ENCODE measurements at places on chromosomes 6 and 20.

GRCh38 chr6:16413399-16413798, 175.0 kb downstream of the GMPR start:
- DNase-seq, result peak; percentile 52

DNA sequence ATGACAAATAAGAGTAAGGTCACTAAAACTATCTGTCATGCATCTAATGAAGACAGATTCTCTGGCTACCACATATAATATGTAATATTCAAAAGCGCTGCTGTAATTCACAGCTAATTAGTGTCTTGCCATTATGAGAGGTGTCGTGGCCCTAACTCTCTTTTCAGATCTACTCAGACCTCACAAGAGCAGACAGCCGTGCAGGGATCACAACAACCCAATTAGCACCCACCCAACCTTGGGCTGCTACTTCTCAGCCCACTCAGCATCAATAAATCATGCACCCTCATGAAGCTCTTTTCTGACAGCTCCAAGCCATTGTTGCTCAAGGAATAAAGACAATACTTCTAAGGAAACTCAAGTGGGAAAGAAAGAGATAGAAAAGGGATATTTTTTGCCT, 61.5 kb downstream of the FRK start:
- DNase-seq, result no peak

GRCh38 chr6:21744331-21744730, 150.8 kb downstream of the SOX4 start:
- DNase-seq, result no peak

- no peak for DNase-seq
Observed at GRCh38 chr6:2877960-2878359, 25.1 kb downstream of the SERPINB9 start.

- no peak for DNase-seq
Observed at GRCh38 chr20:45307076-45307640, 518 bp downstream of the RBPJL start.

DNA sequence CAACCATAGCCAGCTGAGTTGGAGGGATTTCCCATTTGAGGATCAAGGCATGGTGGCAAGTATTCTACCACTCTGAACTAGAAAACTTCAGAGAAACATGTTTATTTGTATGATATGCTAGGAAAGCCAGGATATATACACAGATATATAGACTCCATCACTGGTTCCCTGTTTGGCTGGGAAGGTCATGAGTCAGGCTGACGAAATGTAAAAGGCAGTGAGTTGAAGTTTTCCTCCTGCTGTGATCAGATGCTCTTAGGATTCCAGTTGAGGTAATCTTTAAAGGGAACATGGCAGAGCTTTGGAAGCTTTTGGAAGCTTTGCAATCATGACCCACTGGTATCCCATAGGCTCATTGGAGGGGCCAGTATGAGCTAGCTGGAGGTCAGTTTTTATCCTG, 1369.1 kb downstream of the EPHA7 start:
- DNase-seq, result no peak

- DNase-seq, result no peak
Observed at GRCh38 chr20:31915491-31916280, 36.2 kb downstream of the PDRG1 start.

DNA sequence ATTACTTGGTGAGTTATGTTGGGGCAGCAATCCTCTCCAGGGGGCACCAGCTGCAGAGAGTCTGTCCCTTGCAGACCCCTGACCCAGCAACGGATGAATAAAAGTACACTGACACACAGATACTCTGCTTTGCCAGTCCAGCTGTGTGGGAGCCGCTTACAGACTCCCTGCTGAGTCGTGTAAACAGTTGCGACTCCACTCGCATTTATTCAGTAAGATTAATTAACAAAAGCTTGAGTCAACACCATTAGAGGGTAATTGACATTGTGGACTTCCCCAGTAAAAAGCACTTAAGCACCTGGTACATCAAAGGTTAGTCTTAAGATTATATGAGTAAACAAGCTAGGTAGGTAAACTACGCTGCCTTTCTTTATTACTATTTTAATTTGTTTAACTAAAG, 92.0 kb upstream of the TMEM181 start:
- DNase-seq, result no peak

DNA sequence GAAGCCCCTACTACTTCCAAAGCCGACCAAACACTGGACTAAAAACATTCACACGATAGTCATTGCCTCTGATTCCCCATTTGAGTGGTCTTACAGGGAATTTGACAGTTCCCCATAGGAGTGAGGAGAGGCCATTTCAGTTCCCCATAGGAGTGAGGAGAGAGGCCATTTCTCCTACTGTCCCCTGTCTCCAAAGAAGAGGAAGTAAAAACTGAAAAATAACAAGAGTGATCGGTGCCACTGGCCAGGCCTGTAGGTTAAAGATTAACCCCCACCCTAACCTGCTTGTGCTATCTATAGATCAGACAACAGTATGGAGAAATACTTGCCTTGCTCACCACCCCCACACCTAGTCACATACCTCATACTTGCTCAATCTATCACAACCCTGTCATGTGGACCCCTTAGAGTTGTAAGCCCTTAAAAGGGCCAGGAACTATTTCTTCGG, 204.0 kb upstream of the MOCS1 start:
- DNase-seq, result no peak

DNA sequence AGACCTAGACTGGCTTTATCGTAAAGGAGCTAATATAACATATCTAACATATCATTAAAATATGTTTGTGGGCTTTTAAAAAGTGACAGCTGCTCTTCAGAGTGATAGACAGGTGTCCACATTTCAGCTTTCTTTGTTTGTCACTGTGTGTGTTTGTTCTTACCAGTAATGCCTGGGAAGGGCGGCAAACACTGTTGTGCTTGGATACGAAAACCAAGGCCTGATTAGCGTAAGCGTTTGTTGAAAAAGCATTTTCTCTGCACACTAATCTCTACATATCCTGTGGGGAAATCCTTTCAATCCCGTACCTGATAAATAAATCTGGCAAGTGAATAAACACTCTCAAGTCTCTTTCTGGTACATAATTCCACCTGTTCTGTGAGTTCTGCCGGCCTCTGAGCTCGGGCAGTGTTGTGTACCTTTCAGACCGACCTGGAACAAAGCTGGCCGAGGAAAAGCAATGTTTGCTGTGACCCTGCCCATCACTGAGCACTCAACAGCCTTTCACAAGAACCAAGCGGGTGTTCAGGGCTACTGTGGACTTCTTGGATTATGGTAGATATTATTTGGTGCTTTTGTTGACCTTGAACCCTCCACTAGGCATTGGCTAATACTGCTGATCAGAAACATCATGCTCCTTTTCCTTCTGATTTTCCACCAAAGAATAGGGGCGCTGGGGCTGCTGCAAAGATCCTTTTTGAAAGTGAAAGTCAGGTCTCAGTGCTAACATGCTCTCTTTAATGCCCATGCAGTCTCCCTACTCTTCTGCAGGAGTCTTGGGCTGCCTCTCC, 100.4 kb downstream of the CD83 start:
- DNase-seq, result no peak

- DNase-seq, result no peak
Observed at GRCh38 chr6:161557333-161558107, 283.7 kb upstream of the AGPAT4 start.

- DNase-seq, result no peak
Observed at GRCh38 chr6:39420300-39421265, 98.1 kb upstream of the KCNK16 start.

DNA sequence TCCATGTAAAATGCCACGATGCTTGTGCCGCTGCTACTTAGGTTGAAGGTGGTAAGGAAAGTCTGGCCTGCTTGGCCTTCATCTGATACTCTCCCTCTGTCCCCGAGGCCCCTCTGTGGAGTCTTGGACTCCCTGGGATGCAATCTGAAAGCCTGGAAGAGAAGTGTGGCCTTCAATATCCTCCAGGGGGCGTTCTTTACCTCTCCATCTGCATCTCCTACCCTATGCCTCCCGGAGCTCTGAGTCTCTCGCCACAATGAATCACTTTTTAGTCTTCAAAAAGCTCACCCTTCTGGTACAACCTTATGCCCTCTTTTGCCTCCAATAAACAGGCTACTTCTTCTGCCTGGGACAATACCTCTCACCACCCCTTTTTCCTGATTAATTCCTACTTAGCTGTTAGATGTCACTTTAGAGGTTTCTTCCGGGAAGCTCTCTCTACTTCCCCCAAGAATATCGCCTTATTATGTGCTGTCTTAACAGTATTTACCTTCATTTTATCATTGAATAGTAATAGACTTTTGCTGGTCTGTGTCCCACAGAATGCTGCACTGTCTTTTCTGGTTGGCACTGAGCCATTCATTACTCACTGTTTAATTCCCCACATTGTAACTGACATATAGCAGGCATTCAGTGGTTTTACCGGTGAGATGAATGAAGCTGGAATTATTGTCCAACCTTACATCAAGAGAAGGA, 13.9 kb upstream of the ATG5 start:
- DNase-seq, result peak; percentile 50

- no peak for DNase-seq
Observed at GRCh38 chr20:20344476-20344875, 23.4 kb upstream of the INSM1 start.

DNA sequence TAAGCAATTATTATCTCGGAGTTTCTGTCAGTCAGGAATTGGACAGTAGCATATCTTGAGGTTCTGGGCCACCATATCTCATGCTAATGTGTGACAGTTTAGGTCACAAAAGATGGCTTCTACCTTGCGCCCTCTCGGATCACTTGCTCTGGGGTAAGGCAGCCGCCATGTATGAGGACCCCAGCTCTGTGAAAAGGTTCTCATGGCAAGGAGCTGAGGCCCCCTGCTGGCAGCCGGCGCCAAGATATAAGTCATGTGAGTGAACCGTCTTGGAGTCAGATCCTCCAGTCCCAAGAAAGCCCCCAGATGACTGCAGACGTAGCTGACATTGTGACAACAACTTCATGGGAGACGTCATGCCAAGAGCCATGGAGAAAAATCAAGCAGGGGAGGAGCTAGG, 670.8 kb downstream of the KIF16B start:
- DNase-seq, result no peak

- no peak for DNase-seq
Observed at GRCh38 chr20:56845546-56846086, 216.5 kb downstream of the TFAP2C start.

- no peak for DNase-seq
Observed at GRCh38 chr20:9137001-9137400, 68.1 kb downstream of the PLCB4 start.

DNA sequence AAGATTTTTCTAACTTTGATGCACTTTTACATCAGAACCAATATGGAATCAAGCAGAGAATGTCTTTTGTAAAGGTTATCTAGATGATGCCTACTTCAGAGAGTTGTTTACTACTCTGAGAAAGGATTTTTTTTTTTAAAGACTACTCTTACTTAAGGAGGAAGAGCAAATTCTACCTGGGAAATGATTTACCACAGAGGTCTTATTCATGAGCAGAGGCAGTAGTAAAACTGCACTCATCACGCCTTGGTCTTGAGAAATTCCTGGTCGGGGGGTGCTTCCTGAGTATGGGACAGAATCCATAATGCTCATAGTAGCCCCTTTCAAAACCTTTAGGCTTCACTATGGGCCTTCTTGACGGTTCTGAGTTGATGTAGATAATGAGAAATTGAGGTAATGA, 241.8 kb upstream of the PREP start:
- no peak for DNase-seq

GRCh38 chr20:35912881-35913280, 41.4 kb downstream of the SCAND1 start:
- no peak for DNase-seq

DNA sequence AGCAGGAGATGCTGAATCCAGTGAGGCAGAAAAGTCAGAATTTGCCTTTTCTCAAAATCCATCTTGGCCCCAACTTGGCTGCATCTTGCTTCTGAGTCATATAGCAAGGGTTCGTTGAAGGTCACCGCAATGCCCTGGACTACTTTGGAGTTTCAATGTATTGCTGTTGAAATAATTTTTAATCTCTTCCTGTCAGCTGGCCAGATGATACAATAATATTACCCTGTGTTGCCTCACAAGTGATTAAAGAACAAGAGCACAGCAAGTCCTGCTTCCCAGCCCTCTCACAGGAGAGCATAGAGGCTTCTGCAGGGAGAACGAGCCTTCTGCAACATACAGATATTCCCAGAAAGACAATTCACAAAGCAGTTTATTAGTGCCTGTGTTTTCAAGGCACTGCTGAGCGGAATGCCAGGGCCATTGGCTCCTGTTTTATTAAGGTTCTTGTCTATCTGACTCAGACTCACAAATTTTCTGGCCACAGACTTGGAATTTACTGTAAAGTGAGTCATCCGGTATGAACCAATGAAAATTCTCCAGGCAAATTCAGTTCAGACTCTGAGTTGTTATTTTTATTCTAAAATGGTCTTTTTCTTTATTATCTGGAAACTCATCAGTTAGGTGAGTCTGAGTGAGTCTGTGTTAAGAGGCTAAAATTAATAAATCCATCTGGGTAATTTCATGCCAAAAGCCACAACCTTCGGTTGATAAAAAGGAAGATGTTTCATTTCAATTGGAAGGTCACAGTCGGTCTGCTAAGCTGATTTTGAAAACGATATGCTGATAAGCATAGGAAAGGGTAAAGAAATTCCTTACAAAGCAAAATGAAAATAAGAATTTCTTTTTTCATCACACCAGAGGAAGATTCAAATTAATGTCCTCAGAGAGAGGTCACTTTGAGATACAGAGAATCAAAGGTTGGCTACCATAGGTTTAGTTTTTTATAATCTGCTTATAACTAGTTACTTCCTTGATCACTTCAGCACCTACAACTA, 289.4 kb upstream of the STXBP5 start:
- DNase-seq, result peak; percentile 7

- DNase-seq, result no peak
Observed at GRCh38 chr20:62430866-62431447, 3.6 kb upstream of the RBBP8NL start.

GRCh38 chr6:25297039-25297441, 17.9 kb downstream of the CARMIL1 start:
- no peak for DNase-seq

DNA sequence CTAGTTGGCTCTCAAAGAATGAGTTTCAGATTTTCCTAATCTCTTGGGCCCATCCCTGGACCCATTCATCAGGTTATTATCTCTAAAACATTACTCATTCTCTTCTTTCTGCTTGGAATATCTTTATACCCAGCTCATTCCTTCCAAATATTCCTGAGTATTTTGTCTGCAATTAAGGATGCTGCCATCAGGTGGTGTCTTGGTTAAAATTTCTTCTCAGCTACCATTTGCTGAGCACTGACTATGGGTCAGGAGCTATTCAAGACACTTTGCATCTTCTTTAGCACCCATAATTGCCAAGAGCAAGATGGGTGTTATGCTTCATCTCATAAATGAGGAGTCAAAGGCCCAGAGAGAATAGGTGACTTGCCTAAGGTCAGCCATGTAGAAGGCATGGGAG, 8.4 kb downstream of the SUN5 start:
- DNase-seq, result no peak

GRCh38 chr20:1764136-1765033, 106.8 kb upstream of the SIRPG start:
- DNase-seq, result peak; percentile 56

GRCh38 chr6:6556738-6557503, 31.6 kb upstream of the LY86 start:
- DNase-seq, result peak; percentile 39

- DNase-seq, result no peak
Observed at GRCh38 chr6:147933224-147933623, 409.4 kb upstream of the SASH1 start.

GRCh38 chr6:121492536-121492935, 57.1 kb downstream of the GJA1 start:
- no peak for DNase-seq

Data from CD8-positive, alpha-beta T cell (primary cell).